ENCODE measurements at places on chromosomes 16 and 17.

DNA sequence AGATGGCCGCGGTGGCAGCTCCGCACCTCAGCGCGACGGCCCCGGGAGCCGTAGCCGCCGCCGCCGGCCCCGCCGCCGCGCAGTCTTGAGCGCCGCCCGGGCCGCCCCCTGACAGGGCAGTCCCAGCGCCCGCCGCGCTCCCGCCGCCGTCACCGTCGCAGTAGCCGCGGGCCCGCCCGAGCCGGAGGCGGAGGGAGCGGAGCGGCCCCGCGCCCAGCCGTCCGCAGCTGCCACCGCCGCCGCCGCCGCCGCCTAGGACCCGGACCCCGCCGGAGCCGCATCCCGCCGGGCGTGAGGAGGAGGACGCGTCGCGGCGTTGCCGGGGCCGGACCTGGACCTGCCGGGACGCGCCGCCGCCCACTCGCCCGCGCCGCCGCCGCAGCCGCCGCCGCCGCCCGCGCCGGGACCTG is 218 bp downstream of the TNRC6C start:
- DNase-seq, result no peak

- no peak for DNase-seq
These were observed 205.6 kb downstream of the RPTOR start for GRCh38 chr17:80750263-80750662.

DNA sequence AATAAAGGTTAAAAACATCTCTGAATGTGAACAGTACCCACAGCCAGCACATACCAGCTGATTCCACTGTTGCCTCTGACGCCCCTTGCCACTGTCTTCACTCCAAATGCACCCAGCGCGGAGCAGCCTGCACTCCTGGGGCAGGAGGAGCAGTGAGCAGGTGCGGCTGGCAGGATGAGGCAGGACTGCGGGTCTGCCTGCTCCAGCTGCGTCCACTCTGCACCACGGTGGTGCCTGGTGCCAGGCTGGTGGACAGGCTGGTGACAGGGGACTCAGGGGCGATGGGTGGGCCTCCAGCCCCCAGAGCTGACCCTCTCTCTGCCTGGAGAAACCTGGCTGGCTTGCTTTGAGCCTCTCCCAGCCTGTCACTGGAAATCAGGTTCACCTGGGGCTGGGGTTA is 9.4 kb downstream of the RAB40B start:
- DNase-seq, result no peak

DNA sequence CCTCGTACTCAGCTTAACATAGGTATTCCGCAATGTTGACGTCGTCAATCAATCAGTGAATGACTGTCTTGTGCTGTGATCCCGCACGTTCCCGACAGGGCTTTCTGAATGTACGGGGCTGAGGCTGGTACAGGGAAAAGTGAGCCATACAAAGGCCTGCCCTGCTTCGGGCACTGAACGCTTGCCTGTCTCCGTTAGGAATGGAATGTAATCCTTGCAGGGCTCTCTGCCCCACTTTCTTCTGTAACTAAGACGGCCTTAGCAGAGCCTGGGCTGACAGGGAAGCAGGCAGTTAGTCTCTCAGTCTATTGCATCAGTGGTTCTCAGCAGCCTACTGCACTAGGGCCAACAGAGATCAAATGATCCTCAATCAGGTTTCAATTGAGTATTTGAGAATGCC is 16.2 kb upstream of the MYH3 start:
- no peak for DNase-seq

Data from stimulated activated CD4-positive, alpha-beta T cell treated with anti-CD3 and anti-CD28 coated beads, Interleukin-1b, Interleukin-23, amount 100 ng/mL, for 1 hour (primary cell).